Vagina (tissue), 2 donors: ENCODE measurements at places on chromosomes 16 and 17.

- DNase-seq = peak; percentile 85
Measured at GRCh38 chr17:68399638-68400403, 57.5 kb downstream of the WIPI1 start.

DNA sequence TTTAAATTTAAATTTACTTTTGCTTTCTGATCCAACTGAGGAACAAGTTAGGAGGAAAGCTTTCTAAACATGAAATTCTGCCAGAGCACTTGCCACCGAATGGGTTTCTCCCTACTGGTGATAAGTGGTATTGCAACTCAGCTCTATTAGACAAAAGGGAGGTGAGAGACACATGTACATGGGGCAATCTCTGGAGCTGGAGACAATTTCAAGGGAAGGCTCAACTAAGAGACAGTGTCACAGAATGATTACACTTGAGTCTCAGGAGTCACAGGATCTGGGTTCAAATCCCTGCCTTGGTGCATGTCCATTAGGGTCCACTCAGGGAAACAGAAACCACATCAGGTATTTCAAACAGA lies 37.4 kb downstream of the SOCS1 start:
- DNase-seq = no peak

GRCh38 chr17:80724775-80725266 lies 180.2 kb downstream of the RPTOR start:
- DNase-seq = no peak

DNA sequence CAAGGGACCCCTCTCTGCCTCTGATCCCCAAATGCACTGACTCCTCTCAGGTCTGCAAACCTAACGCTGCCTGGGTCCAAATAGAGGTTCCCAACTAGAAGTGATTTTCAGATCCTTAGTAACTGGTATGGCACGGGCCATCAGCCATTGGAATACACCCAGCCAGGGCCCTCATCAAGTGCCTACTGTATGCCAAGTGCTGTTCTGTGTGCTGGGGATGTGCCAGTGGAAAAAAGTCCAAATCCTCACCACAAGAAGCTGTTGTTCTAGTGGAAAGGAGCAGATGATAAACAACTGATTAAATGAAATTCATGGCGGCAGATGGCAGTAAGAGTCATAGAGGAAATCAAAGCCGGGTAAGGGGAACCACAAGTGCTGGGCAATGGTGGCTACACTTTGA lies 57.2 kb upstream of the MED9 start:
- DNase-seq = no peak

DNA sequence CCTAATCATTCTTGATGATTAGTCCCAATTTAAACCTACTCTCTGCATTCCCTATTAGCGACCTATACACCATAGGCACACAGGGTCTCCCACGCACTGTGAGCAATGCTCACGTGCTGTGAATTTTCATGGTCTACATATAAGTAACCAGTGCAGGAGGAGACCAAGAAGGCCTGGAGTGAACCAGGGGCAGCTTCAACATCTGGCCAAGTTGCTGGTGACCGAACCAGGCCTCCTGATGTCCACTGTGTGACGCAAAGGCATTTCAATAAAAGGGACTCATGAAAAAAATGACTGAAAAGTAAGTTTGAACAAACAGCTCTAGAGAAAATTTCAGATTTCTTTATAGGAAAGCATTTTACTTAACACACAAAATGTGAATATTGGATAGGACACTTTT lies 107.0 kb downstream of the ZFHX3 start:
- no peak for DNase-seq
